Epithelial cell of esophagus (primary cell): ENCODE measurements at places on chromosomes 11 and 22.

DNA sequence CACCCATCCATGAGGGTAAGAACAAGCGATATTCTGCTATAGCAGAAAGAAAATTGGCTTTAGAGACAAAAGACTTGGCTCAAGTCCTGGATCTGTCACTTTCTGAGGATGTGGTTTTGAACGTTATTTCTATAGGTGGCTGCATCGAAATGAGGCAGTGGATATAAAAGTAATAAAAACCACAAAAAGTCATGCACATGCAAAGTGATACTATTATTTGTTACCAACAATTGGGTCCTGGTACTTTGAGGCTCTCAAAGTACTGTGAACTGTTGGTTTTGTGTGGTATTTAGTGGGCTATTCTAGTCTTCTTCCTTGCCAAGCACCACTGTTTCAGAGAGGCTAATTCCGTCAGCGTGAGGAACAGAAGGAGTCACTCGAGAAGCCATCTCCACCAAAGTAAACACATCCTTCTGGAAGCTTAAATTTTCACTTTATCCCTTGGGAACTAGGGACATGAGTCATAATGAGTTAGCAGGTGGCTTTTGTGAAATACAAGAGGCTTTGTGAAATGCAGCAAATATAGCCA is 13.1 kb downstream of the UBASH3B start:
- DNase-seq, result peak; percentile 65

- peak; percentile 13 for DNase-seq
These were observed 12.9 kb downstream of the SIRT3 start for GRCh38 chr11:223026-223789.

- peak; percentile 41 for DNase-seq
These were observed 205.9 kb downstream of the HIPK3 start for GRCh38 chr11:33463059-33463458.

- DNase-seq, result no peak
These were observed 878.2 kb downstream of the NTM start for GRCh38 chr11:132248580-132248979.

DNA sequence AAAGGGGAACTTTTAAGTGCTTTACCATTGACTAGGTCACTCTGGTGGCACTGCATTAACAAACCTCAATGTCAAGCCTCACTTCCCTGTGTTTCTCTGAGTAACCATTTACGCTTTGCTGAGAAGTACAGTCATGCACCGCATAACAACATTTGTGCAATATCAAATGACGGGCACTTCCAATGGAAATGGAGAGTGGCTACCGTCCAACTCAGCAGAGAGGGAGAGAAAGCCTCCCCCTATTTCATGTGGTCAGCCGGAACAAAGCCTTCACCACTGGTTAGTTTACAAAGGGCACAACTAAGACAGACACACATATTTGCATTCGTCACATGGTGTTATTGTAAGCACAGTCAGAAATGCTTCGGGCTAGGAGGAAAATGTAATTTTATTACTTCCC is 117.3 kb downstream of the RASSF10 start:
- peak; percentile 94 for DNase-seq

GRCh38 chr22:19612866-19613572 is 88.8 kb upstream of the CLDN5 start:
- DNase-seq, result no peak

- DNase-seq, result no peak
These were observed 47.8 kb downstream of the PARVB start for GRCh38 chr22:44071781-44072326.

DNA sequence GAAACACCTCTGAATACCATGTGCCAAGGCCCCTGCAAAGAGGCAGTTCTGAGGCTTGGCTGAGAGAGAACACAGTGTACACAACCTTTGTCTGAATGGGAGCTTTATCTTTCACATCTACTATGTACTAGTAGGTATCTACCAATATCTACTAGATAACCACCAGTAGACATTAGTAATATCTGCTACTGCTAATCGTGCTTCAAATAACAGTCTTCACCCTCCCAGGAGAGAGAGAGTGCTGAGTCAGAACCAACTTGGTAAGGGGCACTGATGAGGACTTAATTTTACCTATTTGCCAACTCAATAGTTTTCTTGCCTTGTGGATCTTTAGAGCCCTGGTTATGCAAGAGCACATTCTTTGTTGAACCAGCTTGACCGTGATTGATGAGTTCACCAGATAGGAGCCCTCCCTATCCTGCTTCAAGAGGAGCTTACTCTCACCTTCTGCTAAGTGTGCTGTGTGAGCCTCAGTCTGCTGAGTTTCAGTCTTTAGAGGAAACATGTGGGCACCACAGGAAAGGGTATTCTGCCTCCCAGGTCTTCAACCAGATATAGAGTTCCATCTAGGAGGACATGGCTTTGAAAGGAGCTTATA is 967.5 kb downstream of the NTM start:
- DNase-seq, result peak; percentile 44

- DNase-seq, result no peak
These were observed 17.2 kb upstream of the ZFTA start for GRCh38 chr11:63785823-63786222.

DNA sequence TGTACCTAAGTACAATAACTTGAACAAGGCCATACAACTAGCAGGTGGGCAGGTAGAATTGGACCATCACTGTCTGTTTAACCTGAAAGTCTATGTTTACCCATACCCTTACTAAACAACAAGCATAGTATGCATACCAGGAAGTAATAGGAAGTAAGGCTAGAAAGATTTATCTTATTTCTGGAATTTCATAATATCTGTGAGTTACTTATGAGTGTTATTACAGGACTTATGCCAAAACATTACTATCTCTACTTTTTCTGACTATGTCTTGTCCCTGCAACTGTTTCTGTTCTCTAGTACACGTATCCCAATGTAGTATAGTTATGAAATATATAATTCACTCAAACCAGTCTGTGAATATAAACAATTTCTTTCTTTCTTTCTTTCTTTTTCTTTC is 1400.8 kb upstream of the TENM4 start:
- peak; percentile 34 for DNase-seq

- DNase-seq, result no peak
These were observed 21.6 kb downstream of the INCENP start for GRCh38 chr11:62145261-62145871.

- DNase-seq, result peak; percentile 86
These were observed 2.5 kb upstream of the SEPTIN3 start for GRCh38 chr22:41966607-41967240.

- no peak for DNase-seq
These were observed 73.8 kb upstream of the OPCML start for GRCh38 chr11:133606124-133606523.

- DNase-seq, result no peak
These were observed 62.8 kb downstream of the AMOTL1 start for GRCh38 chr11:94830722-94831510.

- DNase-seq, result no peak
These were observed 6.8 kb upstream of the LIF start for GRCh38 chr22:30253205-30253852.

GRCh38 chr11:35247428-35247827 is 108.5 kb downstream of the CD44 start:
- no peak for DNase-seq

- no peak for DNase-seq
These were observed 9.8 kb upstream of the SEPTIN5 start for GRCh38 chr22:19704355-19705015.

- no peak for DNase-seq
These were observed 15.1 kb downstream of the DGKZ start for GRCh38 chr11:46362156-46363030.

DNA sequence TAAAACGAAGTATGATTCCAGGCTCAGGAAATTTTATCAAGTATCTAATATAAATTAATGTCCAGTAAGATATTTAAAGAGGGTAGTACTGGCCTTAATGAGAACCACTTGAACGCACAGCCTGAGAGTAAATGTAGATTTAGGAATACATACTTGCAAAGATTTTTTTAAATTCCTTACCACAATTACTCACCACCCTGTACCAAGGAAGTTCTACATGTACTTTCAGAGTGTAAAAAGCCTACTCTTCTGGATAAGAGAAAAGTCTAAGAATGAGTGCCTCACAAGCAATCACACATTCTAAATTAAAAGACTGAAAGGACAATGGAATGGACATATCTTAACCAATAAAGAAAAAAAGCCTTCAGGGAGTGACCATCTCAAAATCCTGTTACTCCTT is 697.4 kb downstream of the DLG2 start:
- DNase-seq, result no peak

DNA sequence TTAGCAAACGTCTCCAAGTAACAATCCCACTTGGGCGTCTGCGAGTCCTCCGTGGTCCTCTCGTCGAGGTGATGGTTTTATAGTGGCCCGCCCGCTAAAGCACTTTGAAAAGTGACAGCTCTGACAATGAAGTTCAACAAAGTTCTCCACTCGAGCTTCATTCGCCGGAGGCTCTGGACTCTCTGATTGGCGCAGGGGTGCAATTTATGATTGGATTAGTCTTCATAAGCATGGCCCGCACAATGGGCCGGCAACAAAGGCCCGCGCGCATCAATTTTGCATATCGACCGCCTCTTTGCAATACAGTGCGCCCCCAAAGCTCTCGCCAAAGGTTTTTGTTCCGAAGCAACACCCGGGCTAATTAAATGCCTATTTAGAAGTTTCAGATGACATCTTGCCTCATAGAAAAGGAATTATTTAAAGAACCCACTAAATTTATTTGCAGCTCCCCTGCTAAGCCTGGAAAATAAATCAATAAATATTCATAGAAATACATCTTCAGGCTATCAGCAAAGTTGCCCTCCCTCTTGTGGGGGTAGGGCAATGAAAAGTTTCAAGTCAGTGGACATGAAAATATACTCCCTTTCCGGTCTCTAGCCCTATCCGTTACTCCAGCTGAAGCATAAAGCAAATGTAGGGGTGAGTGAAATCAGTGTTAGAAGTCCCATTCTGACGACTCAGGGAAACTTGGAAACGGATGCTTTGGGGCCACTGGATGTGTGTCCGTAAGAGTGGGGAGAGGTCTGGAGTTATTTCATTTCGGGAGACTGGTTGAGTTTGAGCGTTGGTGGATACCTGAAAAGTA is at the start of gene DBX1:
TSS of gene DBX1 (minus strand) at position 51 of the 805 bp plus-strand sequence. CDS start 151 bp downstream, outside the sequence.
- DNase-seq, result no peak

- no peak for DNase-seq
These were observed 78.4 kb downstream of the NAV2 start for GRCh38 chr11:19790831-19791552.

DNA sequence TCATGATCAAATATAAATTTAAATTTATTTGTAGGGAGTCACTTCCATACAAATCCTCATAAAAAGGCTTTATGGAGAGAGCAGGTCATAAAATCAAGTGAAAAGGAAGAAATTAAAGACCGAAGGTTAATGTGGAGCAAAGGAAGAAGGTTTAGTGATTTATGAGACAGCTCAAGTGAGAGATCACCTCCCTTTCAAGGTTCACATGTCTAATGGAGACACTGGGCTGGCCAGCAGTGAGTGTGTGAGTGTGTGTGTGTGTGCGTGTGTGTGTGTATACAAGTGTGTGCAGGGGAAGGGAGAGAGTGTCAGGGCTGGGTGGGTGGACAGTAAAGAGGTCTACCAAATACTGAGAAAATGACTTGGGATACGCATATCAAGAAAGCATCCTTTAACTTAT is 251.2 kb downstream of the FAT3 start:
- no peak for DNase-seq

DNA sequence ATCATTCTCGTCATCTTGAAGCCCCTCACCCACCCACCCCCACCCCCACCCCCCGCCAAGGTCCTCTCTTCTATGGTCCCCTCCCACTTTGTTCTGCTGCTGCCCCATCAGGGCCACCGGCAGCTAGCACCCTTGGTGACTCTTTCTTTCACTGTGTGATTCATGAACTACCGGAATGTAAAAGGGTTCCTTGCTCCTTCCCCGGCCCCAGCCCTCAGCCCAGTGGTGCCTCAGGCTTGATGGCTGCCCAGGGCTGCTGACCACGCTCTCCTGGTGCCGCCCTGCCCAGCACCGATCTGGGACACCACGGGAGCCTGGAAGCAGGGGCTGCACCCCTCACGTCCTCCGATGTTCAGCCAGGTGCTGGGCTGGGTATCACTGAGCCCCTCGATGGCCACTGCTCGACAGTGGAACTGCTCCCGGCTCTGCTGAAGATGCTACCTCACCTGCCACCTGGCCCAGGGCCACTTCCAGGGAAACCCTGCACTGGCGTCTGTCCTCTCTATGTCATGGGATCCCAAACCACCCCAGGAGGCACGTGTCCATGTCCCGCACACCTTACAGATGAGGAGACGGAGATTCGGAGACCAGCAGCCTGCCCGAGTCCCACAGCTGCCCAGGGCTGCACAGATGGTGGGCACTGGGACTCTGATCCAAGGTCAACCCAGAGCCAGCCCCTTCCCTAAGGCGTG is 39.7 kb downstream of the IGLL5 start:
- DNase-seq, result no peak

DNA sequence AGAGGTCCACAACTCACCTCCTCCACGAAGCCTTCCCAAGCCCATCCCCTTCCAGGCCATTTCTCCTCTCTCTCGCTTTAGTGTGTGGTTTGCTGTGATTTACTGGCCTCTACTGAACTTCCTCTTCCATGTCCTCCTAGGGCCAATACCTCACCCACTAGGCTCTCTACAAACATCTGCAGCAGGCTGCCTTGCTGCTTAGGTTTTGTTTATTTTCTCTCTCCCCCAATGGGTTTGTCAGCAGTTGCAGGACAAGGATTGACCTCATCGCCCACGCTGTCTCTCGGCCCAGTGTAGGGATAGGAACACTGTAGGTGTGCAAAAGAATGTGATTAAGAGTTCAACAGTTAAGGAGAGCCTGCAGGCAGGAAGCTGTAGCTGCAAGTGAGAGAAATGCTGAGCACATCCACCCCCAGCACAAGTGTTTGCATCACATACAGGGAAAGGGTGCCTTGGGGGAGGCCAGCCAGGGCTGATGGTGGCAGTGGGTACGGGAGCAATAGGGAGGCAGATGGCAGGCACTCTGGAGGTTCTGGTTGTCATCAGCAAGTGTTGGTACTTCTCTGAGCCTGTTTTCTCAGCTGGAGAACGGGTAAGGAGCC is 1.4 kb downstream of the PC start:
- peak; percentile 78 for DNase-seq

- no peak for DNase-seq
These were observed 45.8 kb downstream of the SIK3 start for GRCh38 chr11:117052196-117053149.

DNA sequence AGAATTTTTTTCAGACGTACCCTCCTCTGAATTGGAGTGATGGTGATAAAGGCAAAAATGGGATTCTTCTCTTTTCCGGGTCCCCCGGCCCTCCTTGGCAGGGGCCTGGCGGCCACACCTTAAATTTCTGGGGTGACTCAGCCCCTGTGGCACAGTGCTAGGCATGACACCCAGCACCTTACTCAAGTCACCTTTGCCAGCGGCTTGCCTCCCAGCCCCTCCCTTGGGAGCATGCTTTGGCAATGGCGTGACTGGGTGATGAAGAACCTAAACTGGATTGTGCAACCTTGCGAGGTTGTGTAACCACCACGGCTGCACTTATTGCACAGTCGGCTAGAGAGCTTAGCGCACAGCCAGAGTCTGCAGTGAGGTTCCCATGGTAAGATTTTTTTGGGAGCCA is 16.2 kb upstream of the LDLRAD3 start:
- peak; percentile 99 for DNase-seq
